Esophagus squamous epithelium (tissue), 5 donors: ENCODE measurements at places on chromosomes 11 and 22.

DNA sequence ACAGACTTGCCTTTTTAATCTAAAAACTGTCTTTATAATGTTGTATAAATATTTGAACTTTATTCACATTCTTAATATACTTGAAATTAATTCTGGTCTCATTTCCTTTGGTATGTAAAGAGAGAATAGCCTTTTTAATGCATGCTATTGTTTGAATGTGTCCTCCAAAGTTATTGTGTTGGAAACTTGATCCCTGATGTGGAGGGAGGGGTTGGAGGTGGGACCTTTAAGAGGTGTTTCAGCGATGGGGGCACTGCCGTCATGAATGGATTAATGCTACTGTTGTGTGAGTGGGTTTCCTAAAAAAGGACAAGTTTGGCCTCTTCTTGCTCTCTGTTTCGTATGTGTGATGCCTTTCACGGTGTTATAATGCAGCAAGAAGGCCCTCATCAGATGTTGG is 131.7 kb downstream of the DDX10 start:
- DNase-seq: no peak

DNA sequence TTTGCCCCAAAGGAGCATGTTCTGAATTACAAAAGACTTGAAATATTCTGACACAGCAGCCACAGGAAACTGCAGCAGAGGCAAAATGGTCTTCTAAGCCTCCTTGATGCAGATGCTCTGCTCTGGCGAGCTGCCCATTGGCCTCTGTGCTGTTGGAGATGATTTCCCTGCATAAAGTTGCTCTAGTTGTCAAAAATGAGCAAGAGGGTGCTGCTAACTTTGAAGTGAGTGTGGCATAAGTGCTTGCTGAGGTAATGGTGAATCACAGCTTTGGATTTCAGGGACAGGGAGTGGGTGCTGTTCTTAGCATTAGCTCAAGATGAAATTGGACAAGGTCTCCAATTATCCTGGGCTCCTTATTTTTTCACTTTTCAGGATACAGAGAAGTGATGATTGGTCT is 435.4 kb downstream of the TMEM135 start:
- DNase-seq: no peak

- no peak for DNase-seq
Measured at GRCh38 chr11:36722421-36722820, 124.4 kb upstream of the RAG2 start.

DNA sequence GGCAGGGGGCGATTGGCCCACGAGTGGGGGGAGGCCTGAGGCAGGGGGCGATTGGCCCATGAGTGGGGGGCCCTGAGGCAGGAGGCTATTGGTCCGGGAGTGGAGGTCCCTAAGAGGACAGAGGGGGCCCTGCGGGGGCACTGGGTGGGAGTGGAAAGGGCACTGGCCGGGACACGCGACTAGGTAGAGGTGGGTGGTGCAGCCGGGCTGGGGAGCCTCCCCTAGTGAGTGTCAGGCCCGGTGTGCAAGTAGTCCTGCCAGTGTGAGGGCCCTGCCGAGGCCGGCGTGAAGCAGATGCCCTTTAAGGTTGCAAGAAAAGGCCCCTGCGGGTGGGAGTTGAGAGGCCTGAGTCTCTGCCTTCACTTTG is 909 bp upstream of the BRD1 start:
- DNase-seq: no peak

GRCh38 chr11:121625777-121626506 is 173.2 kb upstream of the SORL1-AS1 start:
- no peak for DNase-seq

GRCh38 chr11:116294630-116295029 is 478.2 kb downstream of the BUD13 start:
- DNase-seq: no peak
